MM.1S (cell line): ENCODE measurements at places on chromosomes 12 and 14.

- H3K4me3 ChIP-seq: no peak overlapping the region
- DNase-seq: no peak
- H3K36me3 ChIP-seq: no peaks in the 10 kb centered on the region
- H3K27me3 ChIP-seq: no peaks in the 10 kb centered on the region
- H3K4me1 ChIP-seq: peaks cover 4% of the 10 kb centered on the region; the same call in 1 of the 2 replicates
Measured at GRCh38 chr12:94109160-94109559, 39.2 kb upstream of the PLXNC1 start.

DNA sequence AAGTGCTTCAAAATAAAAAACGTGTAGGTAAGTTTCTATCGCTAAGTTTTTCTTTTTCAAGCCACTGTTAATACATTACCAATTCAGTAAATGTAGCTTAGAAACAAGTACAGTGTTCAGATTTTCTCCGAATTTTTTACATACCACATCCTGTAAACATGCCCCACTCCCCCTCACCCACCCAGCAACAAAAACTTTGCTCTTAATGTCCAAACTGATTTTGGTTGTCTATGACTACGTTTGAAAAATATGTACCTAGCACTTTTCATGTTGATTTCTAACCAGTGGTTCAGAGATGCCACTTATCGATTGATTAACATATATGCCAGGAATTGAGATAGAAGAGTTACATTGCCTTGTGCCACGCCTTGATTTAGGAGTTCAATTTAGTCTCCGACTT, 663 bp upstream of the LIN7A start:
- no peaks in the 10 kb centered on the region for H3K4me1 ChIP-seq
- no peak overlapping the region for H3K27ac ChIP-seq
- no peak overlapping the region for H3K4me3 ChIP-seq
- DNase-seq: no peak
- H3K36me3 ChIP-seq: no peaks in the 10 kb centered on the region

DNA sequence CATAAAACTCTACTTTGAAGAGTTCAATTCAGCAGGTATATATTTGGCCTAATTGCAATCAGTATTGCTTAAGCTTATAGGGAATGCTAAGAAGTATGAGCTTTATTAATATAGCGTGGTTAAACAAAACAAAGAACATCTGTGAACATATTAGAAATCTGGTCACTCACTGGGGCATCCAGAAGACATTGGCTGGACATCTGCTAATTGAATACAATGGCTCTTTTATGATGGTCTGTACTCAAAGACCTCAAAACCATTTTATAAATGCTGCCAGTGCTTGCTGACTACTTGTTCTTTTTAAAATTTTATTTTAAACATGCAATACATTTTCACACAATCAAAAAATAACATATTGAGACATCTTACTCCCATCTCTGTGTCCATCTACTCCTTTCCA, 173.0 kb downstream of the STXBP6 start:
- H3K27ac ChIP-seq: no peak overlapping the region
- H3K4me1 ChIP-seq: no peaks in the 10 kb centered on the region

GRCh38 chr12:89959179-89959578, 250.5 kb upstream of the ATP2B1 start:
- H3K36me3 ChIP-seq: no peaks in the 10 kb centered on the region
- H3K4me3 ChIP-seq: no peak overlapping the region
- H3K4me1 ChIP-seq: no peaks in the 10 kb centered on the region
- H3K27ac ChIP-seq: no peak overlapping the region

- DNase-seq: no peak
- no peak overlapping the region for H3K27ac ChIP-seq
- no peaks in the 10 kb centered on the region for H3K27me3 ChIP-seq
Measured at GRCh38 chr12:30508205-30508967, 187.3 kb downstream of the IPO8 start.

- no peaks in the 10 kb centered on the region for H3K36me3 ChIP-seq
- no peaks in the 10 kb centered on the region for H3K4me1 ChIP-seq
- H3K27me3 ChIP-seq: no peaks in the 10 kb centered on the region
Measured at GRCh38 chr12:110689281-110690126, 589 bp upstream of the HVCN1 start.

DNA sequence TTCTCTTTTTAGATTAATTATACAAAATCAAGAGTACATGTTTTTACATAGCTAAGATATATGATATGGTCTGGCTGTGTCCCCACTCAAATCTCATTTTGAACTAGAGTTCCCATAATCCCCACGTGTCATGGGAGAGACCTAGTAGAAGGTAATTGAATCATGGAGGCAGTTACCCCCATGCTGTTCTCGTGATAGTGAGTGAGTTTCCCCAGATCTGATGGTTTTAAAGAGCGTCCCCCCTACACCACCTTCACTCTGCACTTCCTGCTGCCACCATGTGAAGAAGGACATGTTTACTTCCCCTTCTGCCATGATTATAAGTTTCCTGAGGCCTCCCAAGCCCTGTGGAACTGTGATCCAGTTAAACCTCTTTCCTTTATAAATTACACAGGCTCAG, 21.4 kb upstream of the DRAM1 start:
- no peak overlapping the region for H3K27ac ChIP-seq
- no peaks in the 10 kb centered on the region for H3K27me3 ChIP-seq
- no peak overlapping the region for H3K4me3 ChIP-seq
- H3K36me3 ChIP-seq: no peaks in the 10 kb centered on the region
- no peaks in the 10 kb centered on the region for H3K4me1 ChIP-seq
